ENCODE measurements at places on chromosomes 1 and 21.

- DNase-seq, result no peak
Observed at GRCh38 chr1:50620680-50621329, 197.6 kb upstream of the DMRTA2 start.

GRCh38 chr1:109906160-109906838 lies 4.3 kb upstream of the CSF1 start:
- DNase-seq, result peak; percentile 62

- DNase-seq, result no peak
Observed at GRCh38 chr1:54816951-54817350, 15.8 kb upstream of the TTC22 start.

- DNase-seq, result no peak
Observed at GRCh38 chr1:51910221-51911000, 31.9 kb upstream of the NRDC start.

Measured in activated CD4-positive, alpha-beta T cell treated with anti-CD3 and anti-CD28 coated beads for 4 hours (primary cell).